ENCODE measurements at places on chromosomes 5 and 9. TPM values are rescaled to one million over a fixed set of nuclear protein-coding genes. Genes with fewer than 3 reads are reported as not detected.

The ERMP1 gene
- polyA plus RNA-seq: 12.0 TPM

The LHFPL2 gene
- polyA plus RNA-seq: 19.2 TPM

The CCDC192 gene
- polyA plus RNA-seq: 0.41 TPM

The CARD19 gene
- 77.0 TPM for polyA plus RNA-seq

The TLR4 gene
- polyA plus RNA-seq: 5.6 TPM

The FOXD4L3 gene
- not detected for polyA plus RNA-seq

The CDH6 gene
- 3.9 TPM for polyA plus RNA-seq

The KCNMB1 gene
- polyA plus RNA-seq: 82.8 TPM

The CNTLN gene
- polyA plus RNA-seq: 6.7 TPM

The QRFP gene
- 0.15 TPM for polyA plus RNA-seq

The F2RL2 gene
- 1.1 TPM for polyA plus RNA-seq

The PCDHGB2 gene
- polyA plus RNA-seq: 2.2 TPM

The NDOR1 gene
- 10.4 TPM for polyA plus RNA-seq

The S100Z gene
- not detected for polyA plus RNA-seq

The SNX24 gene
- polyA plus RNA-seq: 8.3 TPM

The MED10 gene
- polyA plus RNA-seq: 44.7 TPM

The SLC36A3 gene
- not detected for polyA plus RNA-seq

The SLU7 gene
- 35.7 TPM for polyA plus RNA-seq

The CA9 gene
- polyA plus RNA-seq: 1.8 TPM

The CARD9 gene
- polyA plus RNA-seq: 2.9 TPM

The SV2C gene
- polyA plus RNA-seq: 0.56 TPM

The NDUFA8 gene
- polyA plus RNA-seq: 107 TPM

The RGS3 gene
- 28.5 TPM for polyA plus RNA-seq

The TAF11L10 gene
- polyA plus RNA-seq: not detected

The PCDHB9 gene
- 1.2 TPM for polyA plus RNA-seq

The ARPC5L gene
- polyA plus RNA-seq: 30.3 TPM

The LECT2 gene
- polyA plus RNA-seq: not detected

The PCDHGA11 gene
- polyA plus RNA-seq: 1.9 TPM

The ARL15 gene
- 25.4 TPM for polyA plus RNA-seq

The SYNPO gene
- polyA plus RNA-seq: 47.2 TPM

The ZCCHC7 gene
- polyA plus RNA-seq: 10.9 TPM

The MZB1 gene
- polyA plus RNA-seq: 0.56 TPM

The LCN15 gene
- not detected for polyA plus RNA-seq

The PCBD2 gene
- polyA plus RNA-seq: 5.4 TPM

The GABRG2 gene
- polyA plus RNA-seq: 0.09 TPM

The PAEP gene
- not detected for polyA plus RNA-seq

The NMUR2 gene
- polyA plus RNA-seq: not detected

All from urinary bladder (tissue), 4 donors.